ENCODE measurements at places on chromosomes 16 and 17.

DNA sequence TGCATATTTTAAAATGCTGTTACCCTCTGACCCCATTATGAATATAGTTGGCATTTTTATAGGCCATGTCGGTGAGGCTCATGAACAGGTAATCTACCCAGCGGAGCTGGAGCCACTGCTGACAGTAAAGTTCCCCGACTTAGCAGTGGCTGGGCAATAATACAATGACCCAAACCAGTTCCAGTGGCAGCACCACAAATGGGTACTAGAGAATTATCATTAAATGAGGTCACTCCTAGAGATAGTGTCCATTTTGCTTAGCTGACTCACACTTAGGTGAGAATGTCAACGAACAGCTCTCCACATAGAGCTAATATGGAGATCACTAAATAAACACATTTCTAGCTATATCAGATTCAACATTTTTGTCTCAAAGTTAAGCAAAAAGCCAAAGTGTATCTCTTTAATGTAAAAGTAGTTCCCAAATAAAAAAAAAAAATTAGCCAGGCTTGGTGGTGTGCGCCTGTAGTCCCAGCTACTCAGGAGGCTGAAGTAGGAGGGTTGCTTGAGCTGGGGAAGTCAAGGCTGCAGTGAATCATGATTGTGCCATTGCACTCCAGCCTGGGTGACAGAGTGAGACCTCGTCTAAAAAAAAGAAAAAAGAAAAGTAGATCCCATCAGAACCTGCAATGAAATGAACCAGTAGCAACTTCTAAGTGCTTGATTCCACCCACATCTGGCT, 7.4 kb downstream of the MYO1D start:
- no peak for DNase-seq

- no peak for DNase-seq
Observed at GRCh38 chr17:80212962-80213642, 7.0 kb downstream of the SGSH start.

GRCh38 chr17:40345994-40346764, 18.4 kb downstream of the GJD3 start:
- no peak for DNase-seq

DNA sequence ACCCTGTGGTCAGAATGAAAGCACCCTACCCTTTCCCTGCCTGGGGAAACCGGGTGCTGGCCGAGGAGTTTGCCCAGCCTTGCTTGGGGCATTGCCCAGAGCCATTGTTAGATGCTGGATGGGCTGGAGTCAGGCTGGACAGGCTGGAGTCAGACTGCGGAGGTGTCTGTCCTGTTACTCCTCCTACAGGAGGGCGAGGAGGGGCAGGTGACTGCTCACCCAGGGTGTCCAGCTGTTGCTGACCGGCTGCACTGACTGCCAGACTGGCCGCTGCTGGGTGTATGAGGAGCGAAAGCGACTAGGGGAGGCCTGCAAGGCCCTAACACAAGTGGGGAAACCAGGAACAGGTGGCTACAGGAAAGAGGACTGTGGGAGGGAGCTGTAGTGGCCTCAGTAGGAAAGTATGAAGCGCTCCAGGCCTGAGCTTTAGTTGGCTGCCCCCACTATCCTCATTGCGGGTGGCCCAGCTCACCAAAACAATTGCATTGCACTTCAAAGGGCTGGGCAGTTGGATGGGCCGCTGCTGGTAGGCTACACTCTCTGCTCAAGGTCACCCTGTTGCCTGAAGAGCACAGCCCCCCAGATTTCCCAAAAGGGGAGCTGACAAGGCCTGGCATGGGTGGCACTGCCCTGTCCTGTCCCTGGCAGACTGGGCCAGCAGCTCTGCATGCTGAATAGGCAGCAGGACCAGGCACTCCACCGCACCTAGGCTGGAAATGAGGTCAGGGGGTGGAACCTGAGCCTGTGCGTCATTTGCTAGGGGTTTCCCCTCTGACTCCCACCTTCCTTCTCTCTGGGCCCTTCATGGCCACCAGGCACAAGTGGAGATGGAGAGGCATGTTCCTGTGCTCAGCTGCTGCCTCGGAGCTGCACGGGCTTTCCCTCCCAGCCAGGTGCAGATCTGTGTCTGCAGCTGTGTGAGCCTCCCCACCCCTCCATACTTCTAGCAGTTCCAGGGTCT, 18.4 kb downstream of the LDHD start:
- DNase-seq, result no peak

DNA sequence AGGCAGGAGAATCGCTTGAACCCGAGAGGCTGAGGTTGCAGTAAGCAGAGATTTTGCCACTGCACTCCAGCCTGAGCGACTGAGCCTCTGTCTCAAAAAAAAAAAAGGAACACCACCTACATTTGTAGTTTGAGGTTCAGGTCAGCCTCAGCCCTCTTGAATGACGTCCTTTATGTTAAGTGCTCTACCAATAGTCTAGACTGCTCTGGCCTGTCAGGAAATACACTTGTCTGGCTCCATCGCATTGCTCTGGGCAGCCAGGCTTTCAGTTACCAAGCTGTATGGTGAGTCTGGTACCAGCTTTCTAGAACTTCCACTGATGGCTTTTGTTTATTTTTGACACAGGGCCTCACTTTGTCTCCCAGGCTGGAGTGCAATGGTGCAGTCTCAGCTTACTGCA, 11.4 kb downstream of the SOCS7 start:
- no peak for DNase-seq

GRCh38 chr17:77440560-77440981, 299.8 kb downstream of the SEC14L1 start:
- no peak for DNase-seq

- DNase-seq, result no peak
Observed at GRCh38 chr17:74990581-74991105, 3.2 kb downstream of the CDR2L start.

DNA sequence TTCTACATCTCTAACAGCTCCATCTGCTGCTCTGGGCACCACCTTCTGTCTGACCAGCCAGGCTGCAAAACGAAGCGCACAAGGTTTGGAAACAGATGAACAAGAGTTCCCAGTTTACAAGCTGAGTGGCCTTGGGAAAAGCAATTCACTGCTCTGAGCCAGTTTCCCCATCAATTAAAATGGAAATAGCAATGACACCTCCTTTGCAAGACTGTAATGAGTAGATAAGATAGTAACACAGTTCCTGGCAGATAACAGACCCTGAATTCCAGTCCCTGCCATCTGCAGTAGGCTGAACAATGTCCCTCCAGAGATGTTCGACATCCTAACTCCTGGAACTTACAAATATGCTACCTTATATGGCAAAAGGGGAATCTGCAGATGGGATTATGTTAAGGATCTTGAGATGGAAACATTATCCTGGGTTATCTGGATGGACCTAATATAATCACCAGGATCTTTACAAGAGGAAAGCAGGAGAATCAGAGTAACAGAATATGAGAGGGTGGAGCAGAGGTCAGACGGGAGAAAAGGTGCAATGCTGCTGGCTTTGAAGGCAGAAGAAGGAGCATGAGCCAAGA, 27.9 kb downstream of the CPPED1 start:
- DNase-seq, result no peak

DNA sequence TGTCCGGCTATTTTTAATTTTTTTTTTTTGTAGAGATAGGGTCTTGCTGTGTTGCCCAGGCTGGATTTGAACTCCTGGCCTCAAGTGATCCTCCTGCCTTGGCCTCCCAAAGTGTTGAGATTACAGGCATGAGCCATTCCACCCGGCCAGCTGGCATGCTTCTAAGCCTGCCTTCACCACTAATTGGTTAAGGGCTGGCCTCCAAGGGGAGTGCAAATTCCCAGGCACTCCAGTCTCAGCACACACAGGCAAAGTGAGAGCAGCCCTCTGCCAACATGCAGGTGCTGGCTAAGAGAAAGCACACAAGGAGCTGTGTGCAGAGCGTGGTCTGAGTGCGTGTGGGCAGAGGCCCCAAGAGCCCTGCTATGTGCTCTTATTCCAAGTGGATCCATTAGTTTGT, 149.8 kb upstream of the HS3ST2 start:
- DNase-seq, result no peak

- no peak for DNase-seq
Observed at GRCh38 chr17:74243013-74243755, 29.8 kb downstream of the TTYH2 start.

GRCh38 chr17:64245218-64246145, 17.6 kb downstream of the TEX2 start:
- peak; percentile 31 for DNase-seq

DNA sequence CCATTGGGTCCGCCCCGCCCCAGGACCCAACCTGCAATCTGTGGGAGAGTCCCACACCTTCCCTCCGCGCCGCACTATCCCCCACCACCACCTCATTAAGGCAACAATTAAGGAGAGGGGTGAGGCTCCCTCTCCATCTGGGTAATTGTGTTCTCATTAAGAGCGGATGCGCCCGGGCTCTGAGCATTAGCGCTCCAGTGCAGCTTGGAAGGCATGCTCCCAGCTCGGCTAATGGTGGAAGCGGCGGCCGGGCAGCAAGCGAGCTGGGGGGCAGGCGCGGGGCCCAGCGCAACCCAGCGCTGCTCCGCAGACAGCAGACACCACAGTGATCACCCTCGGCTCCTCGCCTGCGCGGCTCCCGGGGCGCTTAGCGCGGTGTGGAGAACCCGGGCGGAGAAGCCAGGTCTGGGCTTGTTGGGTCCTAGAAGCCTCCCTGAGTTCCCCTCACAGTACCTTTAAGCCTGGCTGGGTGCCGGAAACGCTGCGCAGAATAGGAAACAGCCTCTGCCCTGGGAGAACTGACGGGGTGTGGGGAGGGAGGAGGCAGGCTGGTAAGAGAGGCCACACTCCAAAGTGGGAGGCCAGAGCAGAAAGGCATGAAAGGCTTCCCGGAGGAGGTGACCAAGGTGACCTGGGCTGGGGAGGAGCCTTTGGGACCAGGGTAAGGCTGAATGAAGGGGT, 6.4 kb downstream of the CBLN1 start:
- no peak for DNase-seq

- no peak for DNase-seq
Observed at GRCh38 chr17:57305908-57306504, 49.7 kb downstream of the MSI2 start.

DNA sequence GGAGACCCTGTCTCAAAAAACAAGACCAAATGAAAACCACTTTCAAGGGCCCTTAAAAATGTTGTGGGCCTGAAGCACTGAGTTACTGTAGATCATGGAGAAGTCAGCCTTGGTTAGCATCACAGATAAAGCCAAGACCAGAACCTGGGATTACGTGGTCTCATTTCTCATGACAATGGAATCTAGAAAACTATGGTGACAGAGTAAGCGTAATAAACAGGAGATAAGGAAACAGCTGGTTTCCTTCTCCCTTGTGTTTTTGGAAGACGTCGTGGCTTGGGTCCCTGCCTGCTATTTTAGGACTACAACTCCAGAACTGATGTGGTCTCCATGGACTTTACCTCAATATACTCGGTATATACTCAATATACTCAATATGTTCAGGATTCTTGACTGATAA, 180.7 kb upstream of the ZFHX3 start:
- DNase-seq, result no peak

DNA sequence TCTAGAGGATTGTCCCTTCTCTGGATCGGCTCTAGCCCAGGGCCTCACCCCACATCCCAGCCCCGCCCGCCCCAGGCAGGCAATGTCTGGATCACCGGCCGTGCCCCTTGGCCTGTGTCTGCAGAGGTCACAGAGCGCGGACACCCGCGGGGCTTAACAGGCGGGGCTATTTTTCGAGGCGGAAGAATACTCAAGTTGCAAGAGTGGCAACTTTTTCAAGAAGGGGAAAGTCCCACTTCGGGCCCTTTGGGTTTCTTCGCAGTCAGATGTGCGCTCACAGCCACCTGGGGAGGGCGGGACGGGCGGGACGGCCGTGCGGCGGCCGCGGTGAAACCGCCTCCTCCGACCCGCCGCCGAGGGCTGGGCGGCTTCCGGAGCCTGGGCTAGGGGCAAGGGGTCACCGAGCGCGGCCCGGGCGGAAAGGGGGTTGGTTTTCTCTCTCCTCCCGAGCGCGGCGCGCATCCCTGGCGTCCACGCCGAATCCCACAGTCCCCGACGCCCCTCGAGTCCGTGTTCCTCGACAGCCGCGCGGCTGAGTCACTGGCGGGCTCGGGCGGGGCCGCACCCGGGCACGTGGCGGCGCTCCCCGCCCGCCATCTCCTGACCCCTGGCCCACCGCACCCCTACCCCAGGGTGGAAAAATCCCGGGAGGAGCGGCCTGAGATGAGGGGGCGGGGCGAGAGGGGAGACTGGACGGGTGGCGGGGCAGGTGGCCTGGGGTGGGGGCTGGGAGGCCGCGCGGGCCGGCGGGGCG, 1.2 kb upstream of the PFN1 start:
- no peak for DNase-seq

- no peak for DNase-seq
Observed at GRCh38 chr16:50474138-50474537, 74.1 kb upstream of the NKD1 start.

DNA sequence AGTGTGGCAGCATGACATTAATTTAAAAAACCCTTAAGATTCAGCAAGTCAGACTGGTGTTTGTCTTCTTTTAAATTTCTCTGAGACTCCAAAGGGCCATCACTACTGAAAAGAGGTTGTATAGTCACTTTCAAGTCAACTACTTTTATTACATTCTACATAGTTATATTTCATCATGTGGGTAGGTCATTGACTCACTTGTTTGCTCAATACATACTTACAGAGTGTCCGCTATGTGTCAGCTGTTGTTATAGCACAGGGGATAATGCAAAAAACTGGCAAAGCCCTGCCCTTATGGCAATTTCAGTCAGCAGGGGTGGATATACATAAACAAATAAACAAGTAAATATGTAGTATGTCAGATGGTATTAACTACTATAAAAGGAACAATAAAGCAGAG, 2.5 kb upstream of the MYH4 start:
- no peak for DNase-seq

DNA sequence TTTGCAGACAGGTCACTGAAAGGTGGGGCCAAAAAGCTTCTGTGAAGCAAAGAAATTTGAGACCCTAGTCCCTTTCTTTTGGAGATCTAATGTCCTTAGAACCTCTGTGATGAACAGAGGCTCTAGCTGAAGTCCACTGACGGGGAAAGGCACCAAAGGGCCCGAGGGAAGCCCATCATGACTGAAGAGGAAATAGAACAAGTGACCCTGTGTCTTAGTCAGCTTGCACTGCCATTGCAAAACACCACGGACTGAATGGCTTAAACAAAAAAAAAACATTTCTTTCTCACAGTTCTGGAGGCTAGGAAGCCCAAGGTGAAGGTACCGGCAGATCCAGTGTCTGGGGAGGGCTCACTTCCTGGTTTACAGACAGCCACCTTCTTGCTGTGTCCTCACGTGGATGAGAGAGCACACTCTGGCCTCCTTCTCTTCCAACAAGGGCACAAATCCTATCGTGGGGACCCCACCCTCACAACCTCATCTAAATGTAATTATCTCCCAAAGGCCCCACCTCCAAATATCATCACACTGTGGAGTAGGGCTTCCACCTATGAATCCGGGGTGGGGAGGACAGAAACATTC, 24.3 kb upstream of the ASGR2 start:
- no peak for DNase-seq

DNA sequence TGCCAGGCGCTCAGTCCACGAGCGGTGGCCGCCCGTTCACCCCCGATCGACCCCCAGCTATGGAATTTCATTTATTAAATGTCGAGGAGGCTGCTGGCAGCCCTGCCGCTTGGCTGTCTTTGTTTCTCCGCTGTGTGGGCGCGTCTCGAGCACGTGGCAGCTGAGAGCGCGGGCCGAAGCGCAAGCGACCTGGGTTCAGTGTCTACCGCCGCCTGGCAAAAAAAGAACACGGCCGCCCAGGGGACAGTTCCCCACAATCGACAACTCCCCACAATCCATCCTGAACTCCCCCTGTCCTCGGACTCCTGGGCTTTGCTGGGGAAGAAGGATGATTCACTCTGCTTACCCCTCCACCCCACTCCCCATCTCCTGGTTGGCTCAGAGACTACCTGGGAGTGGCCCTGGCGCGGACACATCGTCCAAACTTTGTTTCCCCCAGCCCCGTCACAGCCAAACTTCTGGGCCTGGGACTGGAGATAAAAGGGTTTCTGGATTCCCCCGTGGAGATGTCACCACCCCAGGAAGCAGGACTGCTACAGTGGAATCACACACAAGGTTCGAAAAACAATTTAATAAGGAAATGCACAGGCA, 1.7 kb upstream of the ANKRD13B start:
- no peak for DNase-seq
